ENCODE measurements at places on chromosomes 5 and 9.

DNA sequence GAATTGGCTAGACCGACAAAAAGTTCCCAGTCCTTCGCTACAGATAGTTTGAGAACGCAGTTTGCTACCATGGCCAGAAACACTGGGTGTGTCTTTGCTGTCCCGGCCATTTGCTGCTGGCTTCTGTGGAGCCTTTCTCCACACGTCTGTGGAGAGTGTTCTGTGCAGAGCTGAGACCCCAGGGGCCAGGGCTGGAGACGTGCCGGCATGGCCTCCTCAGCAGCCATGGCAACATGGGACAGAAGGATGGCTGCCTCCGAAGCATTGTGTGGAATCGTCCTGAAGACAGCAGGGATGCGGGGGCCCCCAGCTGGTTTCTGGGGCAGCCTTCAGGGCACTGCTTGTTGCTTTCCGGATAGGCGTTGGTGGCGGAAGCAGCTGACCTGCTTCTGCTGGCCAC lies 142.8 kb downstream of the GADD45G start:
- no peak for DNase-seq

DNA sequence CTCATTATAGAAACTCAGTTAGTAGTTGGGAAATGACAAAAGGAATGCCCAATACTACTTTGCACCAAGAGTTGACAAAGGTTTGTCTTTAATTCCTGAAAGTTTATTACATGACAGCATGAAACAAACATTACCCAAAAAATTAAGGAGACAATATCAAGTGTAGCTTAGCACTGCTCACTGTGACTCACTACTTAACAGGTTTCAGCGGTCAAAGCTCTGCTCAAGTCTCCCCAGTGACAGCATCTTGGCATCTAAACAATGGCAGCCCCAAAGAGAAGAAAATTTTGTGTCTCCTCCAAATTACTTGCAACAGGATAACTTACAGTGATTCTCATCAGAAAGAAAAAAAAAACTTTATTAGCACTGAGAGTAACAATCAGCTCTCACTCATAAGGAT lies 1030.2 kb downstream of the EFNA5 start:
- no peak for DNase-seq

- DNase-seq, result no peak
These were observed 12.1 kb upstream of the RIMOC1 start for GRCh38 chr5:41892031-41892430.

DNA sequence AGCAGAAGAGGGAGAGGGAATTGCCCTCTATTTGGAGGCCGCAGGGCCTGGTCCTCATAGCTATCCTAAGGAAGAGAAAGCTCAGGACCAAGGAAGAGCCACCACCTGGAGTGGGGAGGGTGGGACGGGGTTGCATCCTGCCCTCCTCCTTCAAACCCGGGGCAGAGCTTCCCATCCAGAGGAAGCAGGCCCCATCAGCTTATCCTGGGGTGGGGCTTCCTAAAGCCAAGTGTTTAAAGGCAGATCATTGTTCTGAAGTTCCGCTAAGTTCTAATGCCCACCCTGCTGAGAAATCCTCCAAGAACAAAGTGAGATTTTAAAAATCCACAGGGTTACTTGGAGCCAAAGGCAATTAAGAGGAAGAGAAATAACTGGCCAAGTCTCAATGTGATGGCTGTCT lies 210.3 kb downstream of the C9orf152 start:
- no peak for DNase-seq

Data from Caki2 (cell line).